ENCODE measurements at places on chromosomes 16 and 17.

- no peak for DNase-seq
Measured at GRCh38 chr16:58102665-58103392, 26.4 kb downstream of the CFAP20 start.

DNA sequence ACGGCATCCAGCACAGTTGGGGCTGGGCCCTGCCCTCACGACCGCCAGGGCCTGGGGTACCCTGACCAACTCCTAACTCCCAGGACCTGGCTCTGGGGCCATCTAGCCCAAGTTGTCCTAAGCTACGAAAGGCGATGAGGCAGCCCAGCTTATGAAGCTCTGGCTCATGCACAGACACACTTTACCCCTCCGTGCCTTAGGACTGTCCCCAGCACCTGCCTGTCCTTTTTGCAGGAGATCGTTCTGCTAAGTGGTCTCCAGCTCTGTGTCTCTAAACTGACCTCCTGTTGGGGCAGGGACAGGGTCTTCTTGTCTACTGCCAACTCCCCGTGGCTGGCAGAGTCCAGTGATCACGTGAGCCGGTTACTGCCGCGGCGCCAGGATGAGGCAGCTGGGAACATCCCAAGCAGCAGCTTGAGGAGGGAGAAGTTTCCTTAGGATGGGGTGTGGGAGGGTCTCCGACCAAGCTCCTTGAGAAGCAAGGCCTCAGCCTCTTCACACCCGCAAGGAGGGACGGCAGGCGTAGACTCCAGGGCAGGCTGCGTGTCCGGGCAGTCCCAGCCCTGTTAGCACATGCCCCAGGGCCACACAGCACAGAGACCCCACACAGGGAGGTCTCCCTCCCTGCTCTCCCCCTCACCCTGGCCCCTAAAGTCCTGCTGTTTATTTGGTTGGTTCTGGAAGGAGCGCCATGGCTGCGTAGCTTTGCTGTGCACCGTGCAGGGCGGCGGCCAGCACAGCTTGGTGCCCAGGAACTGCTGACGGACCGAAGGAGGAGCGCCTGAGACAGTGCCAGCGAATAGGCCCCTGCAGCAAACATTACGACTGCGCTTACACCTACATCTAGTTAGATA lies 16.4 kb upstream of the METRNL start:
- peak; percentile 50 for DNase-seq

- no peak for DNase-seq
Measured at GRCh38 chr16:30395992-30396585, 869 bp downstream of the ZNF48 start.

DNA sequence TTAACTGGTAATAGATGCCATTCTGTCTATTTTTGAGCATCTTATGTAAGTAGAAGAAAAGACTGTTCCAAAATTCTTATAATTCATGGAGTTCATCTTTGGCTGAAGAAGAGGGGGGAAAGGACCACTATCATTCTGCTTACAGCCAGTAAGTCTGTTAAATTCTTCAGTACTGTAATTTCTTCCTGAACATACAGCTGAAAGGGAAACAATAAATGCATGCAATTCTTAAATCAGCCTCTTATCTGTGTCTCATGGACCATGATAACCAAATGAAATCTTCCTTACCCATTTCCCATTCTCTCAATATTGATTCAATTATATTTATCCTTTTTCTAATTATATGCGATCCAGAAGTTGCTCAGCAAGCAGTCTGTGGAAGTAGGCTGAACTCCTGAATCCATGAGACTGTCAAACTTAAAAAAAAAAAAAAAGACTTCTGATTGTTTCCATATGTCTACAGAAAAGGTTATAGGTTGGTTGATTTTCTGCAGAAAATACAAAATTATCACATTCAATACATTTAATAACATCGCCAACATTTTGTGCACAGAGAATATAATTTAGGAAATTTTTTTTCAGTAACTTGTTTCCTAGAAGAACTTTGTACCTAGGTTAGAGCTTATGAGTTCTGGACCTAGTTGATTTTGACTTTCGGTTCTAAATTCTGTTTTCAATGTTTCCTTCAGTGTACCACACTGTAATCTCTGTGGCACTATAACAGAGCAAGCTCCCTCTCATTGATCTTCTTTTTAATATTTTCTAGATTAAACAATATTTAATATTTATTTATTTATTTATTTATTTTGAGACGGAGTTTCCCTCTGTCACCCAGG lies 1.2 kb upstream of the ABCA9 start:
- DNase-seq, result no peak

DNA sequence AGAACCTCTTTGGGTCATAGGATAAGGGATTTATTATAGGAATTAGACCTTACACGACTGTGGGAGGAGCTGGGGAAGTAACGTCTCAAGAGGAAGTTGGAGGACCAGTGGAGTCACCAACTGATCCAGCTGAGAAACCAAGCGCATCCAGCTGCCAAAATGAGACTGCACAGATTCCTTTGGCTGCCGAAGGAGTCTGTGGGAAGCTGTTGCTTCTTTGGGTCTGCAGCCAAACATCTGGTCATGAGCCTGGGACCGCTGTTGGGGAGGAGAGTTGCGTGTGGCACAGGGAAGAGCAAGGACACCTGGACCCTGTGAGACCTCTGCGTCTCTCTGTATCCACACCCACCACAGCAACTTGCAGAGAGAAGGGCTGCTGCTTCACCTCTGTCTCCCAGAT lies 2.4 kb upstream of the NACA2 start:
- no peak for DNase-seq

DNA sequence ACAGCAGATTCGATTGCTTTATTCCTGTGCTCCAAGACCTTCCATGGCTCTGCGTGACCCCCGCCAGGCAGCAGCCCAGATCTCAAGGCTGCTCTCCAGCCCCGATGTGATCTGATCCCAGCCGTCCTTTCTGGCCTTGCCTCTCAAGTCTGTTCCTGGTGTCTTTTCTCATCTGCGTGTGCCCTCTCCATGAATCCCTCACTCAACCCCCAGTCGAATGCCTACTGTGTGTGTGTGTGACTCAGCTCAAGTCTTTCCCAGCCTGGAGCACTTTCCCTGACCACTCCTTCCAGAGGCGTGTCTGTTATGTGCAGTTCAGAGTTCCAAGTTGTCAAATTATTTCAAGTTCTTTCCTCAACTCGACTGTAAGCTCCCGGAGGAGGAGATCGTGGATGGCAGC lies 64.0 kb downstream of the MRM1 start:
- DNase-seq, result no peak

DNA sequence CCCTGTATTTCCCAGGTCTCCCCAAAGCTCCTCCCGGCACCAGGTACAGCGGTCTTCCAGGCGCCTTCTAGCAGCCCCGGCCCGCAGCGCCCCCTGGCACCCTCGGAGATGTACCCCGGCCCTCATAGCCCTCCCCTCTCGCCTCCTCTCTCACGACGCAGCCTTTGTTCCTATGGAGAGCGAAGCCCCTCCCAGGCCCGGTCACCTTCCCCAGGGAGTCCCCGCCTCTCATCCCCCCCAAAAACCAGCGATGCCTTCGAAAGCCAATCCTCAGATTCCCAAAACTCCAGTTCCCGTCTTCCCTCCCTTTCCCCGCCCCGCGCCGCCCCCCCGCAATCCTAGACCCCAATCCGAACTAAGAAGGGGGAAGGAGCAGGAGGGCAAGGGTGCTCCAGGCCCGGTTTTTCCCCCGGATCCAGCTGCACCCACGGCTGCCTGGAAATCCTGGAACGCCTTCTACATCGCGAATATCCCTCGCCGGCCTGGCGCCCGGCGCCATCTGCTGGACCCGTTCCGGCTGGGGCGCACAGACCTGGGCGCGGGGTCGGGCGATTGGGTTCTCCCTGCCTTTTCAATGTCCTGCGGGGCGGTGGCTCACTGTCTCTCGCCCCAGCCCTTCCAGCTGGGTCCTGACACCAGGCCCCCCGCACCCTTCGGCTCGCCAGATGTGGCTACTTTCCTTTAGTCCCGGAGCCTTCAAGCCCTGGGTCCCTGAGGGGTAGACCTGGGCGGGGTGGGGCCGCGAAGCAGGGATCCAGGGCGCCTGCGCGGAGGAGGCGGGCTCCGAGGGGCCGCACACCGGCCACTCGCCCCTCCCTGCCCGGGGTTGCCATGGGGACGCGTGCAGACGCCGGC lies at the start of gene DNAH2:
TSS of gene DNAH2 (plus strand) at position 844 of the 855 bp plus-strand sequence. CDS start 1,991 bp downstream, outside the sequence.
- peak; percentile 83 for DNase-seq

GRCh38 chr16:51151435-51151960 lies 428 bp upstream of the SALL1 start:
- DNase-seq, result no peak

- DNase-seq, result no peak
Measured at GRCh38 chr17:60724647-60725046, 47.0 kb downstream of the BCAS3 start.

DNA sequence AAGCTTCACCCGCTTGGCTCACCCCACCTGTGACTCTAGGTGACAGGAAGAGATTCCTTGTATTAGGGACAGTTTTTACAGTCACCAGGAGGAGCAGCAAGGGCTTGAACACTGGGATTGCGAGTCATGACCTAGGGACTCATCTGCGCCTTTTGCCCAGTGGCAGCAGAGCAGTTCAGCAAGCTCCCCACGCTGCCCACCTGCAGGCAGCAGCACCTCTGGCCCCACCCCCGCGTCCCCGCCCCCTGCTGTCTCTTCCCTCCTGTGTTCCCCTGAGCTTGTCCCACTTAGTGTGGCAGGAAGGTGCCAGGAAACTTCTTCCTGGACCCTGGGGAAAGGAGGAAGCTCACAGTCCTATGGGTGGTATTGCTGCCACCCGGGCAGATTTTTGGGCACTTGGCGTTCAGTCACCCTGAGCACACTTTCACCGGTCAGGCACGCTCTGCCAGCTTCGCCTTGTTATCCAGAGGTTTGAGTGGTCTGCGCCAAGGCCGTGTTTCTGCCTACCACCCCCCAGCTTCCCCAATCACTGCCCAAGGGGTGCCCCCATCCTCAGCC lies 8.7 kb downstream of the MMP15 start:
- DNase-seq, result no peak

DNA sequence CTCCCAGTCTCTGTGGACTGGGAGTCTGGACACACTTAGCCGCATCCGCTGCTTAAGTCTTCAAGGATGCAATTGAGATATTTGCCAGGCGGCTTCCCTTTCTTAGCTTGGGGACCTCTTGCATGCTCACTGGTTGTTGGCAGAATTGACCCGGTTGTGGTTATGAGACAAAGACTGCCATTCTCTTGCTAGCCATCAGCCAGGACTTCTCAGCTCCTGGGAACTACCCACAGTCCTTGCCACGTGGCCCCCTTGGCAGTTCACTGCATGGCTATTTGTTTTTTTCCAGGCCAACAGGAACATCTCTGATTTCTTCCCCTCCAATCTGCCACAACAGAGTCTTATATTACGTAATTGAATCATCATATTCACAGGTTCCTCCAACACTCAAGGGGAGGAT lies 25.5 kb downstream of the CACNG4 start:
- DNase-seq, result no peak

DNA sequence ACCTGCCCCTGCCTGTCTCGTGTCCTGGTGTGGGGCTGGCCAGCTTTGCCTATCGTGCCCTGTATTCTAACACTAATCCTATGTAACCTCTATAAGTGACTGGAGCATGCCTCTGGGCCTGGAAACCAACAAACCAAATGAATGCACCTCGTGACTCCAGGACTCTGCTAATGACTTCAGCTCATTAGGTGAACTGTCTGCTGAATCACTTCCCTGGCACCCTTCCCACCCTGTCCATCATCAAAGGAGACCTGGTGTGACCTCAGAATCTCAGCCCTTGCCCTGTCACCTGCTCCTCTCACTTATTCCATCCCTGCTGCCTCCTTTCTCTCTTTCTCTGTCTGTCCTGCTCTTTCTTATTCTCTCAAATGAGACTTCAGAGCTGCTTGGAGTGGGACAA lies 322.4 kb downstream of the CBLN1 start:
- DNase-seq, result no peak

- DNase-seq, result no peak
Measured at GRCh38 chr17:8354236-8354635, 14.6 kb downstream of the ODF4 start.

DNA sequence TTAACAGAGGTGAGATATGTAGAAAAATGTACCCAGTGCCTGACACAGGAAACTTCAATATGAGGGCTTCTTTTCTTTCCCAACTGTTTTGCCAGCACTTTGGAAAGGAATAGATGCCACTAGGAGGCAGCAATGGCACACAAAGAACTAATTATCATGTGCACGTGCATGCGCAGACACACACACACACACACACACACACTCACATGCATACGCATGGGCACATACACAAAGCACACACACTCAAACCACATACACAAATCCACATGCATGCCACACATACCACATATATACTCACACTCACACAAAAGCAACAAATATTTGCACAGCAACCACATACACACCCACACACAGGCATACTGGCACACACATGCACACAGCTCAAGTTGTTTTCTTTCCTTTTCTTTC lies 8.8 kb upstream of the CEP112 start:
- DNase-seq, result no peak

GRCh38 chr16:9102943-9103342 lies 11.5 kb downstream of the HAPSTR1 start:
- no peak for DNase-seq

GRCh38 chr16:12199524-12199923 lies 223.0 kb downstream of the SNX29 start:
- no peak for DNase-seq

- no peak for DNase-seq
Measured at GRCh38 chr17:47873200-47874090, 22.5 kb upstream of the SP6 start.

DNA sequence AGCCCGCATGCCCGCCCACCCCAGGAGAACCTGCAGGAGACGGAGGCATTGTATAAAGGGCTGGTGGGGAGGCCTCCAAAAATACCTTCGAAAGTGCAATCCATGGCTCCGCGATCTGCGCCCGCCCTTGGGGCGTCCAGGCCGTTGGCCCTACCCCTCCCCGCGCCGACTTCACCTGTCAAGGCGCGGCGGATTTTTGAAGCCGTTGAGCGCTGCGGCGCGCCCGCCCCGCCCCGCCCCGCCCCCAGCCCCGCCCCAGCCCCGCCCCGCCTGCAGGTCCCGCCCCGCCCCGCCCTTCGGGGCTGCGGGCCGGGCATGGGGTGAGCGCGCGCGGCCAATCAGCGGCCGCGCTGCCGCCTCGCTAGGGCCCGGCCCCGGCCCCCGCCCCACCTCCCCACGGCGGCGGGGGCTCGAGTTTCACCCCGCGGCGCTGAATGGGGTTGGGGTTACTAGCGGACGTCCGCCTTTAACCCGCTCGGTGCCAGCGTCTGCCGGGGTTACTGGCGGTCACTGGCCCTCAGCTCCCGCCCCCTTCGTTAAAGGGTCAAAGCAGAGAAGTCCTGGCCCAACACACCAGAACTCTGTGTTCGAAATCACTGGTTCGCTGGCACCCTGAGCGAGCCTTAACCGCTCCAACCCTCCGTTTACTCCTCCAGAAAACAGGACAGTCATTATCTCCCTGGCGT lies 13.2 kb downstream of the SREBF1 start:
- DNase-seq, result peak; percentile 86

- no peak for DNase-seq
Measured at GRCh38 chr16:84087466-84088151, 29.1 kb downstream of the MBTPS1 start.

GRCh38 chr17:57531078-57531477 lies 214.0 kb downstream of the CCDC182 start:
- no peak for DNase-seq

- DNase-seq, result no peak
Measured at GRCh38 chr17:11326492-11326891, 85.5 kb downstream of the SHISA6 start.
